ENCODE measurements at places on chromosomes 2 and 18.

- no peak for DNase-seq
These were observed 29.6 kb downstream of the ARHGAP15 start for GRCh38 chr2:143158551-143159485.

DNA sequence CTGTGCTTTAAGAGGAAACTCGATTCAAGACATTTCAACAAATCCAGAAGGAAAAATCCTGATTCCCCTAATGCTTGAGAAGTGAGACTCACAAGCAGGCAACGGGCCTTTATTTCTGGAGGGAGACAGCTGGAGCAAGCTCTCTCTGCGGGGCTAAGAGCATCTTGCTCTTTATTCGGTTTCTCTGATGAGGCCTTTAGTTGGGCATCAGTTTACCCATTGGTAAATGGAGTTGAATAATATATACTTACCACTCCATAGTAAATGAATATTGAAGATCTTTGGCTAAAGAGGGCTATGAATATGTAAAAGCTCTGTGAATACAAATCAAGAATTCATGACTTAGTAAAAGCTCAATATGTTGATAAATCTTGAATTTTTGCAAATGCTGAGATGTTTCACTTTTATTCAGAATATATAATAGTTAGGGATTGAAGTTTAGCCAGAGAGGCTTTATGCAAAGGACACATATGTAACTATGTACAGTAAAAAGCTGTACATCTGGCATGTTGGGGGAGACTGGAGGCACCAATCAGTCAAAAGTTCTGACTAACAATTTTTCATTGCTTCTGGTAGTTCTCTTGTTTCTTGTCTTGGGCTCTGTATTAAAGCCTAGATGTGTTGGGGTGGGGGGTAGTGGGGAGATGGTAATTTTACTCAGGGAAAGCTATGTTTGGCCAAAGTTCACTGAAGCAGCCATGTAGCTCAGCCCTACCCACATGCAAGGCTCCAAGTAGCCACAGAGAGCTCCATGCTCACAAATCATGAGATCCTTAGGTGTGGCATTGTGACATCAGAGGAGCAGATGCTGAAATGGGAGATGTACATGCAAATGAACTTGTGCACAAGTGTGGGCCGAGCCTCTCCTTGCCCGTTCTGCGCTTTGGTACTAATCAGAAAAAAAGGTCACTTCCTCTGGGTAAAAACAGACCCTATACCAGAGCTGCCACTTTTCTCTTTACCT lies 200.2 kb downstream of the SATB2 start:
- peak; percentile 3 for DNase-seq

DNA sequence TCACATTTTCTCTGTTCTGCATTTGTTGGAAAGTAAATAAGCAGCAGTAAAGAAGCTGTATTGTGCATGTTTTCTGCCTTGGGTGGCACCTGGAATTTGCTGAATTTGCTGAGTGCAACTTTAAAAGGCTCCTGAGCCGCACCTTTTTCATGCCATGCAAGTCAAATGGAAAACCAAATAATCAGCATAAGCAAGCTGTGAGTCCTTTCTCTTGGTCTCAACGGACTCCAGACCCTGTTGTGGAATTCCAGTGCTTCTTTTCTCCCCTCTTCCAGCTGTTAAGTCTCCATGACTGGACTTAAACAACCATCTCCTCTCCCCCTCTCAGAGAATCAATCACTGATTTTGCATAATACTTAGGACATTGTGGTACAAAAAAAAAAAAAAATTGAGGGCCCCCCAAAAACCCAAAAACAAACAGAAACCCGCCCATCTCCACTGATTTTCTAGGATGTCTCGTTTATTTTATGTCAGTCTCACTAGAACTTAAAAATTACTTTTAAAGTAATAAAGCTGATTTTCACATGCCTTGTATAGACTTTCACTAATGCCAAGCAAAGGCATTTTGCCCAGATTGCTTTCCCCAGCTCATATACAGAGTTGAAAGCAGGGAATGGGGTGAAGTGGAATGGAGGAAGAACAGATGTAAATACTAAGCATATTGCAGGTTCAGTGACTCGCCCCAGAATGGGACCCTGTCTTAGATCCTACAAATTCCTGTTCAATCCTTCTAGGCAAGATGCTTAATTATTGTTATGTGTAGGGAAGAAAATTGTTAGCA lies 5.1 kb upstream of the CETN1 start:
- DNase-seq: no peak

- no peak for DNase-seq
These were observed 548.6 kb upstream of the HS6ST1 start for GRCh38 chr2:128867311-128867710.

GRCh38 chr2:112157472-112157871 lies 19.3 kb downstream of the FBLN7 start:
- DNase-seq: no peak

GRCh38 chr2:169480079-169480465 lies 778 bp downstream of the BBS5 start:
- no peak for DNase-seq

- DNase-seq: no peak
These were observed at the start of gene CYP1B1 for GRCh38 chr2:38075507-38076151. Gene CYP1B1 (minus strand): TSS chr2:38076151. CDS start chr2:38075388, 763 bp downstream.

- DNase-seq: no peak
These were observed 456.6 kb upstream of the UBE2E3 start for GRCh38 chr2:180523621-180524340.

GRCh38 chr2:210630873-210631560 lies 74.6 kb downstream of the CPS1 start:
- DNase-seq: no peak

GRCh38 chr18:43170586-43170985 lies 55.1 kb upstream of the RIT2 start:
- no peak for DNase-seq

- peak; percentile 24 for DNase-seq
These were observed 48.4 kb upstream of the PIK3C3 start for GRCh38 chr18:41906528-41907146.

DNA sequence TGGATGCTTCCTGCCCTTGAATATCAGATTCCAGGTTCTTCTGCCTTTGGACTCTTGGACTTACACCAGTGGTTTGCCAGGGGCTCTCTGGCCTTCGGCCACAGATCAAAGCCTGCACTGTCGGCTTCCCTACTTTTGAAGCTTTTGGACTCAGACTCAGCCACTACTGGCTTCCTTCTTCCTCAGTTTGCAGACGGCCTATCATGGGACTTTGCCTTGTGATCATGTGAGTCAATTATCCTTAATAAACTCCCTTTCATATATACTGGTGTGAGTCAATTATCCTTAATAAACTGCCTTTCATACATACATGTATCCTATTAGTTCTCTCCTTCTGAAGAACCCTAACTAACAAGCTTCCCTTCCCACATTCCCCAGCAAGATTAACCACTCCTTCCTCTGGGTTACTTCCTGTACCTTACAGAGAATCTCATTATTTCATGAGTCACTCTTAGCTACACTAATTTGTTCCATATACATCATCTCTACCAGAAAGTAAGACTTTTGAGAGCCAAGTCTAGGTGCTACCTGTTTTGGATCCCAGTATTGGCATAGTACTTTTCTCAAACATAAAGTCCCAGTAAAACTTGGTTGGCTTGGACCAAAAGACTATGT lies 31.3 kb upstream of the LRATD1 start:
- DNase-seq: no peak

DNA sequence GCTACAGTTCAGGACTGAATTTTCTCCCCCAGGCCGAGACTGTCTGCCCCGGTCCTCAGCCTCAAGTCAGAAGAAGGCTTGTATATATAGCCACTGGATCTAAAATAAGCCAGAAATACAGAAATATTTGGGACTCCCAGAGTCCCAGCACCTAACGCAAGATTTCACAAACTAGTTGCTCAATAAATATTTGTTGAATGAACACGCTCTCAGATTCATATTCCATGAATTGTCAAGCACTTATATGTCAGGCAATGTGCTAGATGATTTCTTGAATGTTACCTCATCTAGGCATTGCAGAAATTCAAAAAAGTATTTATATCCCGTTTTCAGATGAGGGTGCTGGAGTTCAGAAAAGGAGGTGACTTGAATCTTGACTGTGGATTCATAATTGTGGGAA lies 163.7 kb upstream of the KLHL29 start:
- DNase-seq: no peak

DNA sequence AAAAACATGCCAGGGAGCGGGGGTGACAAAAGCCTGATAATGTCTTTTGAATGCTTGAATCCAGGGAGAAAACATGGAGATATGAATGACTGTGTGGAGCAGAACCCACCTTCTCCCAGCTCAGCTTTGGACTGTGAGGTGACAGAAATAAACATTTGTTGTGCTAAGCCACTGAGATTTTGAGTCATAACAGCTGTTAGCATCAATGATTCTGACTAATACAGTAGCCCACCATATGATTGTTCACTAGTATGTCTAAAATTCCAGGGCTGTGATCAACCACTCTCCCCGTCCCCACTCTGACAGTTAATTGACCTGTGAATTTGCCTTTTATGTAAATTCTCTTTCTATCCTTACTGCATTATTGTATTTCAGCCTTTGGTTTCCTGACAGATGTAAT lies 69.1 kb downstream of the PDK1 start:
- DNase-seq: peak; percentile 11

DNA sequence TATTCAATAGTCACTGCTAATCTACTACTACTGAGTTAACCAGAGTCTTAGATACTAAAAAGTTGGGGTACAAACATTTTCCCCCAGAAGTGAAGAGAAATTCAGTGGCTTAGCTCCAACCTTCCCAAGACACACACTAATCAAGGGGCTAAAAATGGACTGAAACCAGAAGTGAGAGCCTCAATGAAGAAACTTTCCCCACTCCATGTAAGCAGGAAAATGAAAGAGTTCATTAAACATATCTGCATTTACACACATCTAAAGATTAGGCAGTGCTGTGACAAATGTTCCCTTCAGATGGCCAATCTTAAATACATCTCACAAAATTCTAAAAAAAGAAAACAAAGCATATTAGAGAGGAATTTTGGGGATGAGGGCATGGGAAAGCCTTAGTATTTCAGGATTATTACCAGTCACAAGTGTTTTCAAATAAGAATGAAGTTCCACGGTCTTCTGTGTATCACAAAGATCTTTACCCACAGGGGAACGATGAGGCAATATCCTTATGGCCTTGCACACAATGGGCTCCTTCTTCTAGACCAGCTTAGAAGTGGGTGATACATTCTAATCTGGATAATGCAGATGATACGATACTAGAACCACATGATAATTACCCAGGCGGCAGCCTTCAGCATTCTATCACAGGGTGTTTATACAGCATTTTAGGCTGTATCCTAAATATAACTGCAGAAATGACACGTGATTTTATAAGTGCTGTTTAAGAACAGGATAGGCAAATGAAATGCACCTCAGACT lies 17.1 kb downstream of the ANKRD44 start:
- DNase-seq: no peak

DNA sequence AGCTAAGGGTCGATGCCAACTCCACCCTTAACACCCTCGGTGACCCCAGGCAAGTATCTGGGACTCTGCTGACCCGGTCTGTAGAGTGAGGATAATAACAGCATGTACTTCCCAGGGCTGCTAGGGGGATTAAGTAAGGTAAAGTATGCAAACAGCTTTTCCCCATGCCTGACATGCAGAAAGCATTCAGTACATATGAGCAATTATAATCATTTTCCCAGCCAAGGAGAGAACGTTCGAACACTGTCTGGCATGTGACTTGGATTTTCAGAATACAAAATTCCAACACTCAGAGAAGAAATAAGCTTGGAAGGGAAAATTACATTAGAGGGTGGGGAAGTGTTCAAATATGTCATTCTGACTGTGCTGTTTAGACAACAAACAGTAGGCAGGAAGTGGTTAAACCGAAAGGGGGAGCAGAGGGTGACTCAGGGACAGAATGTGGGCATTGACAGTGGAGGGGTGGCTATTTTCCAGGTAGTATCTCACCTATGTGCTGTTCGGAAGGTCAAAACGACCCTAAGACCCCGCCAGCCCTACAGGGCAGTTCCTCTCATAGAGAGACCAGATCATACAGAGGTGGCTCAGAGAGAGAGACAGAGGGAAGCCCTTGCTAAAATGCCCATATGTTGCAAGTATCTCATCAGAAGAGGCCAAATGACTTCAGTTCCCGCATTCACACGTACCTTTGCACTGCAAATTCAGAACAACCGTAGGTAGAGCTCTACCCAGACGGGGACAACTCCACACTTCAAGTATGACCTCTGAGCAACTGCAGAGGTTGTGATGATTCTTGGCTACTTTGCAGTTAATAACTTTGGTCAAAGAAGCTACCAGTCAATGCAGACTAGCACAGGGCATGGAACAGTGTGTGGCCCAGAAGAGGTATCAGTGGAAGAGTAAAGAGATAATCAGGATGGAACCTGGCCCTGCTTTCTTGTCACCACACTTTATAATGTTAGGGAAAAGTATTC lies 14.8 kb downstream of the ASPRV1 start:
- DNase-seq: no peak

GRCh38 chr2:59584958-59585357 lies 968.5 kb downstream of the BCL11A start:
- DNase-seq: no peak

DNA sequence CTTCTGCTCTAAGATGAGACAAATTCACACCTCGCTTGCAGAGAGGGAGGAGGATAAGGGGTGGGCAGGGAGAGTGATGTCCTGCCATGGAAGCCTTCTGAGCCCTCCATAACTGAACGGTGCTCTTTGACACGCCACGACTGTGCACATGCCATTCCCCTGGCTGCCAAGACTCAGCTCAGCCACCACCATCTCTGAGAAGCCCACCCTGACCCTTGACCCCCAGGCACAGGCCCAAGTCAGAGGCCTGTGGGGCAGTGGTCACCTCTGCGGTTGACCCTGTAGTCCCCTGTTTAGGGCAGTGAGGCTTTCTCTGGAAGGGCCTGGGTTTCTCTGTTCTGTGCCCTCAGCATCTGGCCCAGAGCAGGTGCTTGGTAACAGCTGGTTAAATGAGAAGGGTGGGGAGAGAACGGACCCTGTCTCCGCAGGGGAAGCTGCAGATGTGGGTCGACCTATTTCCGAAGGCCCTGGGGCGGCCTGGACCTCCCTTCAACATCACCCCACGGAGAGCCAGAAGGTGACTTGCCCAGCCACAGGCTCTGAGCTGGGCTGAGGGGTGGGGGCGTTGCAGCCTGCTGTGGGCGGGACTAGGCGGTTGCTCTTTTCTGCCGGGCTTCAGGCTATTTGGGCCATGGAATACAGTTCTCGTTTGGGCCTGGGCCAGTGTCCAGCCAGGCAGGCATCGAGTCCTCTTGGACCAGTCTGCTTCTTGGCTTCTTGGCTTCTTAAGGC lies 215.1 kb downstream of the DYSF start:
- no peak for DNase-seq

DNA sequence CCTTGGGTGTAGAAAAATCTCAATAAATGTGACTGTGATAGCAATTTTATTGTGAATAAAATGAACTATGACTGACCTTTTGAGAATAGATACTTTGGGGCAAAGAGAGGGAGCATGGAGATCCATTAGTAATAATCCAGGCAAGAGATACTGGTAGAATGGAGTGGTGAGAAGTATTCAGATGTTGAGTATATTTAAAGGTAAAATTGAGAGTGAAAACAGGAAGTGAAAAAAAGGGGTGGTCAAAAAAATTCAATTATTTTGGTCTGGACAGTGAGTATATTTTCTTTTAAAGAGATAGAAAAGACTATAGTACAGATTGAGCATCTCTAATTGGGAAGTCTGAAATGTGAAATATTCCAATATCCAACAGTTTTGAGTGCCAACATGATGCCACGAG lies 1515.6 kb upstream of the NXPH2 start:
- DNase-seq: no peak

- DNase-seq: no peak
These were observed 697.4 kb downstream of the CBLN2 start for GRCh38 chr18:71846716-71847115.

- DNase-seq: no peak
These were observed 99.4 kb downstream of the TMEM17 start for GRCh38 chr2:62406573-62407043.

All from NCI-H526 treated with DMSO at 0.1 percent for 48 hours (cell line).